ENCODE measurements at places on chromosomes 3 and 15.

GRCh38 chr3:23944007-23944783 lies 891 bp upstream of the NR1D2 start:
- H3K27me3 ChIP-seq, result peaks cover 6% of the 10 kb centered on the region
- H3K27ac ChIP-seq, result no peak overlapping the region
- H3K4me3 ChIP-seq, result peak overlapping the region; percentile 83
- peaks cover 14% of the 10 kb centered on the region for H3K4me1 ChIP-seq

GRCh38 chr3:38458796-38459498 lies 5.3 kb downstream of the ACVR2B start:
- H3K4me1 ChIP-seq, result peaks cover 21% of the 10 kb centered on the region
- H3K27ac ChIP-seq, result no peak overlapping the region
- no peaks in the 10 kb centered on the region for H3K36me3 ChIP-seq
- H3K27me3 ChIP-seq, result peaks cover 19% of the 10 kb centered on the region

DNA sequence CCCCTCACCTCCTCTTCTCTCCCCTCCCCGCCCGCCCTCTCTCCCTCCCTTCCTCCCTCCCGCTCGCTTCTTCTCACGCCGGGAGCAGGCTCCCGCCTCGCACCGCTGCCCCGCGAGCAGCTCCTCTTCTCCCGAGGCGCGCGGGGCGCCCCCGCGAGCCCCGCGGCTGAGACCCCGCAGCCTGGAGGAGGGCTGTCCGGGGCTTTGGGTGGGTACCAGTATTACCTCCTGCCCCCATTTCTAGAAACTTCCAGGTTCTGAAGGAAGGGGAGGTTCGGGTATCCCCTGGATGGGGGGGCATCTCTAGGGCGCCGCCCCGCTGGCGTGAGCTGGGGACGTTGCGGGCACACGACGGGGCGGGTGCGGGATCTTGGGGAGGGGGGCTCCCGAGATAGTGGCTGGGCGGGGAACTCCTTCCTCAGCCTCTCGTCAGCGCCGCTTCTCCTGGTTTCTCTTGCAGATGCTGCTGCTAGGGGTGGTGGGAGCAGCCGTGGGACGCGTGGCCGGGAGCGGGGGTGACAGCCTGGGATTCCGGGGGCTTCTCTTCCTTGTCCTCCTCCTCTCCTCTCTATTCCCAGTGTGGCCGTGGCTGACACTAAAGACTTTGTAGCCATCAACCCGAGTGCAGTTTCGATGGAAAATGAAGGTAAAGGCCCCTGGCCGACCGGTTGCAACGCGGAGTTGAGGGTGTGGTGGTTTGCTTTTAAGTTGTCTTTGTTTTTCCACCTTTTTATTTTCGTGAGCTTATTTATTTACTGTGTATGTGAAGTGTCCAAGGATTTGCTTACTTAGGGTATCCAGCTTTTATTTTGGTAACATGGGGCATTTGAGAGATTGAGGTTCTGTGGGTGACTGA lies 474 bp downstream of the ATP2C1 start:
- peak overlapping the region; percentile 62 for H3K4me3 ChIP-seq
- no peaks in the 10 kb centered on the region for H3K27me3 ChIP-seq
- H3K27ac ChIP-seq, result peak overlapping the region; percentile 84

GRCh38 chr15:94844198-94844537 lies 612.8 kb downstream of the MCTP2 start:
- no peak overlapping the region for H3K4me3 ChIP-seq
- H3K27ac ChIP-seq, result no peak overlapping the region
- no peaks in the 10 kb centered on the region for H3K36me3 ChIP-seq
- H3K4me1 ChIP-seq, result no peaks in the 10 kb centered on the region

- H3K4me1 ChIP-seq, result peaks cover 27% of the 10 kb centered on the region
- H3K36me3 ChIP-seq, result peaks cover 28% of the 10 kb centered on the region
- H3K27me3 ChIP-seq, result no peaks in the 10 kb centered on the region
- H3K27ac ChIP-seq, result no peak overlapping the region
Measured at GRCh38 chr3:52218937-52219650, 6.4 kb downstream of the TLR9 start.

- H3K4me1 ChIP-seq, result no peaks in the 10 kb centered on the region
- no peak overlapping the region for H3K27ac ChIP-seq
- H3K4me3 ChIP-seq, result no peak overlapping the region
- H3K36me3 ChIP-seq, result no peaks in the 10 kb centered on the region
- no peaks in the 10 kb centered on the region for H3K27me3 ChIP-seq
- DNase-seq, result no peak
Measured at GRCh38 chr15:76674883-76675282, 230.3 kb downstream of the SCAPER start.

GRCh38 chr3:17040322-17040989 lies 155.7 kb downstream of the PLCL2 start:
- peaks cover 6% of the 10 kb centered on the region for H3K4me1 ChIP-seq
- no peak overlapping the region for H3K27ac ChIP-seq
- no peaks in the 10 kb centered on the region for H3K27me3 ChIP-seq

DNA sequence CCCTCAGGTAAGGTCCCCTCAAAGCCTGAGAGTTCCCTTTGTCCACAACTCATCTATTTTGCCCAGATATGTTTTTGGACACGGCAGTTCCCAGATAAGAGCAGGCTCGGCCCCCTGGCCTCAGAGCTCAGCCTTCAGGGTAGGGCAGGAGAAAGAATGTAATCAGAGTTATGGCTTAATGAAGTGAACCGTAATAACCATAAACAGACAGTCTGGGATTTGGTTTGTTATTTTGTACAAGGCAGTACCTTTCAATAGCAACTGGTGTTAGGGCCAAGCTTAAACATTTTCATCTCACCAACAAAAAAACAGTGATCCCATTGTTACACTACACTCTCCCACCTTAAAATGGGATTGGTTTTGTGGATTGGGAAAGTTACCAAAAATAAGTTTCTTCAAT lies 12.2 kb upstream of the ALDH1A3 start:
- no peaks in the 10 kb centered on the region for H3K36me3 ChIP-seq
- H3K27ac ChIP-seq, result no peak overlapping the region
- H3K4me1 ChIP-seq, result no peaks in the 10 kb centered on the region

- peaks cover 13% of the 10 kb centered on the region for H3K4me1 ChIP-seq
- no peak overlapping the region for H3K27ac ChIP-seq
- H3K36me3 ChIP-seq, result no peaks in the 10 kb centered on the region
- DNase-seq, result no peak
- H3K27me3 ChIP-seq, result no peaks in the 10 kb centered on the region
- H3K4me3 ChIP-seq, result no peak overlapping the region
Measured at GRCh38 chr3:125073390-125073905, 17.7 kb upstream of the HEG1 start.

DNA sequence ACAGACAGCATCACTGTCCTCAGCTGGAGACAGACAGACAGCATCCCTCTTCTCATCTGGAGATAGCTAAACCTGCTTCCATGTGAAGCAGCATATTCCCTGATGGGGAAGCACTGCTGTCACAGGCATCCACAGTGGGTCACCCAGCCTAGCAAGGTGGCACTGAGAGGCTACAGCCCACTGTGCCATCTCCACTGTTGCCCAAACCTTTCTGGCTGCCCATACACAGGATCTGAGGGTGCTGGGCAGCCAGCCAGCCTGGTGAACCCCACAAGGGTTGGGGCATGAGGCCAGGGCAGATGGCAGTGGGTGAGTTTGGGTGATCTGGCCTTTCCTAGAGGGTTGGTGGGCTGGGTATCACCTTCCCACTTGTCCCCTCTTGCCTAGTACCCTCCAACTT lies 11.7 kb downstream of the CHST13 start:
- H3K36me3 ChIP-seq, result peaks cover 34% of the 10 kb centered on the region
- peaks cover 39% of the 10 kb centered on the region for H3K4me1 ChIP-seq
- H3K27me3 ChIP-seq, result no peaks in the 10 kb centered on the region
- no peak overlapping the region for H3K27ac ChIP-seq
- DNase-seq, result no peak
- no peak overlapping the region for H3K4me3 ChIP-seq

Data from CD14-positive monocyte (primary cell).